ENCODE measurements at places on chromosomes 13 and 19.

DNA sequence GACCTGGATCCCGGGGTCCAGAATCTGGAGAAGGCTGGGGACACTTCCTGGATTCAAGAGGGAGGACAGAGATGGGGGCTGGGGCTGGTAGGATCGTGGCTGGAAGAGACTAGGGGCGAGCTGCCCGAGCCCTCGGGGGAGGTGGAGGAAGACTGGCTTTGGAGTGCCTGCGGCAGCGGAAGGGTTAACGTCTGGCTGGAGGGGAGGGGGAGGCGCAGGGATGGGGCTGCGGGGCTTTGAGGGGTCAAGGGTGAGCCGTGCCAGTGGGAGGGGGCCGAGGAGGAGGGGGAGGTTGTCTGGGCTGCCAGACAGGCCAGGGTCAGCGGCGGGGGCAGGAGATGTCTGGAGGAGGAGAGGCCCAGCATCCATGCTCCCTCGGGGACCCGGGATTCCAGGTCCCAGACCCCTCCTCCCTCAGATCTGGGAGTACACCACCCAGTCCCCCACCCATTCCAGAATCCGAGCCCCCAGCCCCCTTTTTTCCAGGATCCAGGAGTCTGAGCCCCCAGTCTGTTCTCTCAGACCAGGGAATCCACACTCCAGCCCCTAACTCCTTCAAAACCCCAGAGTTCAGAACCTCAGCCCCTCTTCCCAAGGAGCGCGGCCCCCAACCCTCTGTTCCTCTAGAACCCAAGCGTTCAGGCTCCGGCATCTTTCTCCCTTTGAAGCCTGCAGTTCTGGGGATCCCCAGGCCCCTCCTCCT is 3.2 kb upstream of the SPACA6 start:
- peak; percentile 43 for DNase-seq

DNA sequence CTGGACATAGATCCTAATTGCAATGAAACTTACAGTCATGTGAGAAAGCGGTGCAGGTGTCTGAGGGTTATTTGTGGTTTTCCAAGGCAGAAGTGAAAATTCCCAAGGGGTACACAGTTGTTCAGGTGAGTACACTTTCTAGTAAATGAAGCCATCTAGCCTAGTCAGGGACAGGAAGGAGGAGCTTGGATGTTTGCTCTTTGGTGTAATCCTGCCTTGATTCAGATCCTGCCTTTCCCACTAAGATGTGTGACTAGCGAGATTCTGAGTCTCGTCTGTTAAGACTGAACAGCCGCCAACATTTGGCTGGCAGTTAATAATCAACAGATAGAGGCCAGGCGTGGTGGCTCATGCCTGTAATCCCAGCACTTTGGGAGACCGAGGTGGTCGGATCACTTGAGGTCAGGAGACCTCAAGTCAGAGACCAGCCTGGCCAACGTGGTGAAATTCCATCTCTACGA is 2.5 kb downstream of the RPS9 start:
- no peak for DNase-seq

DNA sequence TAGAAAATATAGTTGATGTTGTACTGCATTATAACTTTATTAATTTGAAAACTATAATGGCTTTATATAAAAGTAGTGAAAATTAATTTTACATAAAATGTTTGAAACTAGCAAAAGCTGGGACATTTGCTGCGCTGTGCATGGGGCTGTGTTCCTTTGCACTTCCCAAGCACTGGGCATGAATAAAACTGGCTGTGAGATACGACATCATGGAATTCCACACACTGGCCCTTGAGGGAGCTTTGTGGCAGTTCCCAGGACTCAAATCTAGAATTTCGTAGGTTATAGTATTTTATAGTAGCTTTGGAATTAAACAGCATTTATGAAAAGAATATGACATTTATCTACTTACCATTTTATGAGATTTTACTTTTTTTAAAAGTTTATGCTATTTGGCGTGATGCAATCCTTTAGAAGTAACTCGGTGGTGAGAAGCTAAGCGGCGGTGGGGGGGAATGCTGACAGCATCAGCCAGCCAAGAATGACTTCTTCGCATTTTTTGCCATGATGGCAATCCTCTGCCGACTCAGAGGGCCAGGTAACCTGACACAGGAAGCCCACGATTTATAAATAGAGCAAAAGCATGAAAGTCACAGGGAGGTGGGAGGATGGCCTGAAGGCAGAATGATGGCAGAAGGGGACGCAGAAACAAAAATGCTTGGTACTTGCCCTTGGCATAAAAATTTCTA is 553.5 kb downstream of the MYO16 start:
- DNase-seq: no peak

DNA sequence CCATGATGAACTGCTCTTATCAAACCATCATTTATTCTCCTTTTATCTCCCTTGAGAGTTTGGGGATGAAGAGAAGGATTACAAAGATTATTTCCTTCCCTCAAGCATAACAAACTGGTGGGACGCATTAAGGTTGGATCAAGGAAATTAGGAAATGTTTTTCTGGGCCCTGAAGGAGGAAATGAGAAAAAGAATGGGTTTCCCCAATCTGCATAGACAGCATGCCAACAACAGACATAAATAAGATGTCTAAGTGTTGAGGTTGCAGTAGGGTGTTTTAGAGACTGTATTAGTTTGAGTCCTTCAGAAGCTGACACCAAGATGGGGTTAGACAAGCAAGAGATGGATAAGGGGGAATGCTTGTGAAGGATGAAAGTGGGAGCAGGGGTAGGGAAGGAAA is 7.3 kb downstream of the EPSTI1 start:
- DNase-seq: no peak

GRCh38 chr13:101881593-101881992 is 429.1 kb downstream of the ITGBL1 start:
- no peak for DNase-seq

Data from ELR (cell line).